CD4-positive, alpha-beta T cell (primary cell): ENCODE measurements at places on chromosomes 5 and 9. TPM values are rescaled to one million over a fixed set of nuclear protein-coding genes. Genes with fewer than 3 reads are reported as not detected.
A peak's percentile ranks its signal among the peaks of the same experiment; 100 is the strongest.

DNA sequence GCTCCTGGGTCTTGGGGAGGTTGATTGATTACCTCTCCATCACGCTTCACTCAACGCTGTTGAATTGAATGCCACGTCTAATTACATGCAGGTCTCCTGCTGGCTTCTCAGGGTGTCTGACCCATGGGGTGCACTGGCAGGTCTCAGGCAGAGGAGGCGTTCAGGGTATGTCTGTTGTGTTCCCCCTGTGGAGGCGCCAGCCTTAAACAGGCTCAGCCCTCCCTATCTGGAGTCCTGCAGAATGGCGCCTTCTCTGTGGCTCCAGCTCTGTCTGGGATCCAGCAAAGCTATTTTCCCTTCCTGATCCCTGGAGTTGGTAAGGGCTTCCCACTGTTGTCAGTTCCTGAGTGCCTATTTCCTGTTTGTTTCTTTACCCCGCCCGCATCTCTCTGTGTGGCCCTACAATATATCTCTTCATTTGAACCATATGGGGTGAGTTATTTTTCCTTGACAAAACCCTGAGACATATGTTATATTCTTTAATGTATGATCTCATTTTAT is 150.0 kb downstream of the NTRK2 start:
- no peaks in the 10 kb centered on the region for H3K36me3 ChIP-seq
- DNase-seq, result no peak
- H3K4me3 ChIP-seq, result no peak overlapping the region
- H3K4me1 ChIP-seq, result no peaks in the 10 kb centered on the region
- H3K27ac ChIP-seq, result no peak overlapping the region
- no peaks in the 10 kb centered on the region for H3K27me3 ChIP-seq

DNA sequence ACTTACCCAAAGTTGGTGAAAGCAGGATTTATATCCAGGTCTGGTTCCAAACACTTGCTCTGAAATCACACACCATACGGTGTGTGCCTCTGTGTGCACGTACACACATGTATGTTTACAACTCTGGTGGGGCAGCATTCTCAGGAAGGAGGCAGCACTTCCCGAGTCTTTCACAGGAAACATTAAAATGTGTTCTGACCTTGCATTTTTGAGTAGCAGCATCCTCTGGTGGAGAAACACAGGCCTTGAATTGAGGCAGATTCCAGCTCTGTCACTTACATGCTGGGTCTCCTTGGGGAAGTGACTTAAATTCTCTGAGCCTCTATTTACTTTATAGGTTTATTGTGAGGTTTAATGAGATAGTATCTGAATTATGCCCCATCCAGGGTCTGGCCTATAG is 126.4 kb downstream of the RGS3 start:
- H3K4me1 ChIP-seq, result peaks cover 44% of the 10 kb centered on the region
- H3K4me3 ChIP-seq, result no peak overlapping the region
- H3K27ac ChIP-seq, result no peak overlapping the region
- H3K36me3 ChIP-seq, result peaks cover 45% of the 10 kb centered on the region
- no peaks in the 10 kb centered on the region for H3K27me3 ChIP-seq

- H3K27ac ChIP-seq, result no peak overlapping the region
- no peak for DNase-seq
- no peak overlapping the region for H3K4me3 ChIP-seq
- no peaks in the 10 kb centered on the region for H3K36me3 ChIP-seq
- no peaks in the 10 kb centered on the region for H3K4me1 ChIP-seq
- no peaks in the 10 kb centered on the region for H3K27me3 ChIP-seq
Measured at GRCh38 chr5:2200261-2200950, 317.7 kb upstream of the IRX4 start.

DNA sequence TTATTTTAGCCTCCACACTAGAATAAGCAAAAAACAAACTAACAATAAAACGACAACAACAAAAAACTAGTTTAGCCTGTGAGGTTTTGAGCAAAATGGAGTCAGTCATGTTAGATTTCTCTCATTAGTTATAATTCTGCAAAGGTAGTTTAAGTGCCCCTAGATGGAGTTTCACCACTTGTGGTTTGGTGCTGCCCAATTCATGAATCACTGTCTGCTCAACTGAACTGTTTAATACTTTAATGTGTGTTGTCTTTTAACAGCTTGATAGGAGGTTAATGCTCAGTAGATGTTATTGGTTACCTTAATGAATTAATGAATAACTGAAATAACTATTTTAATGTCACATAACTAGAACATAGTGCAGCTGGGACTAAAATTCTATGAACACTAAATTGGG is 3.5 kb upstream of the PLAA start:
- no peak for DNase-seq
- H3K27me3 ChIP-seq, result no peaks in the 10 kb centered on the region
- no peaks in the 10 kb centered on the region for H3K36me3 ChIP-seq
- no peak overlapping the region for H3K27ac ChIP-seq
- peaks cover 16% of the 10 kb centered on the region for H3K4me1 ChIP-seq

GRCh38 chr9:122656378-122656777 is 1.0 kb downstream of the OR1B1 start:
- no peaks in the 10 kb centered on the region for H3K36me3 ChIP-seq
- no peak overlapping the region for H3K4me3 ChIP-seq
- DNase-seq, result no peak
- no peak overlapping the region for H3K27ac ChIP-seq
- H3K27me3 ChIP-seq, result no peaks in the 10 kb centered on the region
- H3K4me1 ChIP-seq, result no peaks in the 10 kb centered on the region

DNA sequence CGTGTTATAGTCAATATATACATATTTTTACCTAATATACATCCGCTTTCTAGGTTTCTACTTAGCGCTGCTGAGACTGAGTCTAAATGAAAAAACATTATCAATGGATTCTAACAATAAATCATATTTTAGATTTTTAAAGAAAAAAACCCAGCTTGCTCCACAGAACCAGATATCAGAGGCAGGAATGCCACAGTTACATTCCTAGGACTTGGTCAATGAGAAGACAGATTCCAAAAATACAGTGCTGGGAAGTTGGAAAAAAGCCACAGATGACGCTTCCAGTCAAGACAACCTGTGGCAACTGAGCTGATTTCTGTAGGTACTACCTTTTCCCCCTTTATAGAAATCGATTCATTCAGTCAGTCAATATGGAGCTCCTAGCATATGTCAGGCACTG is 577 bp upstream of the CCDC112 start:
- H3K27ac ChIP-seq, result no peak overlapping the region
- no peaks in the 10 kb centered on the region for H3K36me3 ChIP-seq
- peaks cover 12% of the 10 kb centered on the region for H3K4me1 ChIP-seq

DNA sequence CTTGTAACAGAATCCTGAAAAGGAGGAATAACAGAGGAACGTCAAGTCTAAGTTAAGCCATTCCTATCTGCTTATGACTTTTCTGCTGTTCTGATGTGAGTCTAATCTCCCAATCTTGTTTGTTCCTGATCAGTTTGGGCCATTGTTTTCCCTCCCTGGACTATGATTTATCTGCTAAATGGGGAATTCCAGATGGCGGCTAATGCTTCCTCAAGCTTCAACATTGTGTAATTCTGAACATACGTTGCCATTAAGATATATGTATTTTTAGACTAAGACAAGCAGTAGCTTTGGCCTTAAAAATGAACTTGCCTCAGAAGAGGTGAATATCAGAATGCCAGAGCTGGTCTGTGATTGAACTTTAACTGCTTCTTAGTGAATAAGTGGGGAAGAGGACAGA is 142.7 kb downstream of the PRKACG start:
- H3K27ac ChIP-seq, result no peak overlapping the region
- H3K4me1 ChIP-seq, result no peaks in the 10 kb centered on the region
- H3K4me3 ChIP-seq, result no peak overlapping the region
- H3K27me3 ChIP-seq, result no peaks in the 10 kb centered on the region
- no peak for DNase-seq
- no peaks in the 10 kb centered on the region for H3K36me3 ChIP-seq

- H3K27me3 ChIP-seq, result no peaks in the 10 kb centered on the region
- no peaks in the 10 kb centered on the region for H3K36me3 ChIP-seq
- H3K4me1 ChIP-seq, result no peaks in the 10 kb centered on the region
Measured at GRCh38 chr5:160702934-160703333, 149.1 kb downstream of the ATP10B start.

DNA sequence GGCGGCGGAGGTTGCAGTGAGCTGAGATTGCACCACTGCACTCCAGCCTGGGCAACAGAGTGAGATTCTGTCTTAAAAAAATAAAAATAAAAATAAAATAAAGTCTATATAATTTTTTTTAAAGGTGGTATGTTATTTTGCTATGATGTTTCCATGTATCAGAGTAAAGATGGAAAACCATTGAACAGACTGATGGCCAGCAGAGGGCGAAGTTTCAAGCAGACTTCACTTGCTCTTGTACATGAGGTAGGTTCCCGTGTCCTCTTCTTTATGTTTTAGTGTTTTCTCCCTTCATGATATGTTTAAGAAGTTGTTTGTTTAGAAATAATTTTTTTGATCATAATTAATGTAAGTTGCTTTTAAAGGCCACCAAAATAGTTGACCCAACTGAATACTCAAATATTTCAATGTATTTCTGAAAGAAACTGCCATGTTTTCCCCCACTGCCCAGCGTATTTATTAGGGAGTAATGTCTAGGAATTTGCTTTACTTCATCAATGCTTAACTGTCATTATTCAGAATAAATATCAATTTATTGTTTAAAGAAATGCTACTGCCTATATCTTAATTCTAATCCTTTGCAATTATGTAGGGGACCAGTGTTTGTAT is 146.4 kb downstream of the HACD4 start:
- H3K4me3 ChIP-seq, result no peak overlapping the region
- no peaks in the 10 kb centered on the region for H3K36me3 ChIP-seq
- H3K27me3 ChIP-seq, result no peaks in the 10 kb centered on the region
- H3K27ac ChIP-seq, result no peak overlapping the region
- peak; percentile 42 for DNase-seq

DNA sequence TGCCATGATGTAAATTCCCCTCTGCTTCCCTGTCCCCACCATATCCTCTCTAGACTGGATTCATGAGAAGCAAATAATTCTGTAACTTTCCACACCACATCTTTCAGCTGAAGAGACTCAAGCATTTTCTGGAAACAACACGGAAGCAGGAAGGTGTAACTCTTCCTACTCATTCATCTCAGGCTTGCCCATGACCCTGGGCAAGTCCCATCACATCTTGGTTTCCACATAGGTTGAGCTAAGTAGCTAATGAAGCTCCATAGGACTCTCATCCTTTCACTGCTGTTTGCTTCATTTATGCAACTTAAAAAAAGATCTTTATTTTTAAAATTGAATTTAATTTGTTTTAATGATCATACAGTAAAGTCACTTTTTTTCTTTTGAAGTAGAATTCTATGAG is 32.7 kb upstream of the STARD4 start:
- no peak overlapping the region for H3K4me3 ChIP-seq
- no peak overlapping the region for H3K27ac ChIP-seq
- no peaks in the 10 kb centered on the region for H3K4me1 ChIP-seq
- H3K36me3 ChIP-seq, result no peaks in the 10 kb centered on the region

DNA sequence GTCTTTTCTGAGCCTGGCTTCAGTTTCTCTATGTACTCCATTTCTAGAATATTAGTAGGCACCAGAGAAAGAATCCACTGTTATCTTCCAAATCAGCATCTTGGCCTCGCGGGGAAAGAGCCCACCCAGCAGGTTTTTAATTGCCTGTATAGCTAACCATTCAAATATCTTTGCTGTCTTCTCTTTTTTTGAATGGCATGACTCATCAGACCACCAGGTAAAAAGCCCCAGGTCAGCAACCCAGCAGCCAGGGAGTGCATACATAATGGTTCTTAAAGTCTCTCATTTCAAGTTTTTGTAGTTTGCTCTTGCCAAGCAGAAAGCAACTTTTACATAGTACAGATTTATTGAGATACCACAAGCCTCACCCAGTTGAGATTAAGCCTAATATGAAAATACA is 50.7 kb downstream of the TMEM167A start:
- H3K36me3 ChIP-seq, result no peaks in the 10 kb centered on the region
- no peak overlapping the region for H3K27ac ChIP-seq
- no peaks in the 10 kb centered on the region for H3K27me3 ChIP-seq
- no peak for DNase-seq
- no peaks in the 10 kb centered on the region for H3K4me1 ChIP-seq
- H3K4me3 ChIP-seq, result no peak overlapping the region

- no peaks in the 10 kb centered on the region for H3K27me3 ChIP-seq
- H3K36me3 ChIP-seq, result no peaks in the 10 kb centered on the region
- DNase-seq, result no peak
- H3K27ac ChIP-seq, result no peak overlapping the region
Measured at GRCh38 chr5:37804401-37804800, 35.4 kb downstream of the GDNF start.

- H3K36me3 ChIP-seq, result no peaks in the 10 kb centered on the region
- H3K4me1 ChIP-seq, result no peaks in the 10 kb centered on the region
- H3K27ac ChIP-seq, result no peak overlapping the region
- H3K27me3 ChIP-seq, result no peaks in the 10 kb centered on the region
- no peak overlapping the region for H3K4me3 ChIP-seq
Measured at GRCh38 chr5:136246122-136246521, 53.2 kb upstream of the SMIM32 start.

CEL gene
- total RNA-seq, result 0.39 TPM

SHISAL2B gene
- total RNA-seq, result not detected

CTXN3 gene
- total RNA-seq, result not detected

MLLT3 gene
- 59.2 TPM for total RNA-seq

ST8SIA4 gene
- total RNA-seq, result 19.5 TPM

CYLC2 gene
- not detected for total RNA-seq

PCDHB11 gene
- not detected for total RNA-seq
